ENCODE measurements at places on chromosomes 16 and 17.

GRCh38 chr16:456891-457483 lies 31.5 kb downstream of the RAB11FIP3 start:
- DNase-seq, result no peak

GRCh38 chr17:59600169-59600568 lies 19.5 kb upstream of the CLTC start:
- DNase-seq, result no peak

GRCh38 chr16:86494565-86495356 lies 15.6 kb upstream of the FOXF1 start:
- DNase-seq, result no peak

DNA sequence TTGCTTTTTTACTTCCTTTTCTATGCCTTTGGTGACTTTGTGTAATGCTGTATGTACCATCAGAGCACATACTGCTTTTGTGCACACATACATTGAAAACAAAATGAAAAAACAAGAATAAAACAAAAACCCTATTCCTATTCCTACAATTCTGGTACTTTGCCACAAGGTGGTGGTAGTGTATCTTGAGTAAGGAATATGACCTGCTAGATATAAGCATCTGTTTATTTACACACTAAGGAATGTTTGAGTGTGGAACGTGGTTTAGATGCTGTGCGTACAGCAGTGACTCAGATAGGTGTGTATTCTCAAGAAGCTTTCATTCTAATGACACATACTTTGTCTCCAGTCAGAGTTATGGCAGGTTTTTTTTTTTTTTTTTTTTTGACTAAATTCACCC lies 606.2 kb downstream of the WWOX start:
- no peak for DNase-seq

GRCh38 chr16:3282103-3282729 lies 1.1 kb upstream of the ZNF263 start:
- no peak for DNase-seq

GRCh38 chr17:5883775-5884665 lies 186.2 kb upstream of the WSCD1 start:
- no peak for DNase-seq

DNA sequence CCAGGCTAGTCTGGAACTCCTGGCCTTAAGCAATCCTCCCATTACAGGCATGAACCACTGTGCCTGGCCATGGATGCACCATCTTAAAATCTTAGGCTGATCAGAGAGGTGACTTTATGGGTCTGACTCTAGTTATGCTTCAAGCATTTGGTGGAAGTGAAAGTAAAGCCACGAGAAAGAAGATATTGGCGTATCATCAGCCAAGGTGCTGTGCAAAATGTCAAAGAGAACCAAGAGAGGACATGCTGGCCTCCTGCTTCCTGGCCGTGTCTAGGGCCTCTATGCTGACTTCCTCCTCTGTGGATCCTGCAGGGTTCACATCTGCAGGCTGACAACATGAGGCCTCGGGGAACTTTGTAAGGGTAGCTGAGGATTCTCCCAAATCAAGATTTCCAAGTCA lies 385.2 kb downstream of the MAF start:
- DNase-seq, result no peak

DNA sequence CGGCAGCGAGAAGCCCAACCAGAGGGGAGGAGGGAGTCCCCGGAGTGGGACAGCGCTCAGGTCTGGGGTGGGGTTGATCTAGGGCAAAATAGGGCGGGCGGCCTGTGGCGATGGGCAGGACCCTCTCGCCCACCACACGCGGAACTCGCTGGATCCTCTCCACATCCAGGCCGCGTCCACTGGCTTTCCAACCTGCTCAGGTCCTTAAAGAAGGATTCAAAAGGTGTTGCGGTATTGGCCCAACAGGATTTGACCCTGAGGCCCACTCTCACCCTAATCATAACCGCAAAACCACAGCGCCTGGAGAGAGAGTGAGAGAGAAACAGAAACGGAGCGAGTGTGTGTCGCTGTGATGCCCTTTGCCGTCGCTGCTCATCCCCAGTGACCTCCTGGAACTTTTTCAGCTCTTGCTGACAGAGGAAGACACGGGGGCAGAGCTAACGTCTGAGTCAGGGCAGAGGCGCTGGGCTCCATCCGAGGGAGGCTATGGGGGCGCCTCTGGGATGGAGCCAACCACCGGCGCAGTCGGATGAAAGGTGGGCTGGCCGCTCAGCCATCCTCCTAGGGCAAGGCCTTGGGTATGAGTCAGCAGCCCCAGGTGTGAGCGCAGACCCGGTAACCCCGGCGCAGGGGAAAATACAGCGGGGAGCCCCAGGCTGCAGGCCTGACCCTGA lies 16.7 kb upstream of the OR1F1 start:
- DNase-seq, result no peak

GRCh38 chr17:231966-232807 lies 50.7 kb upstream of the DOC2B start:
- no peak for DNase-seq

- DNase-seq, result no peak
Measured at GRCh38 chr17:61313461-61314326, 85.9 kb upstream of the TBX2 start.

GRCh38 chr16:17294856-17295255 lies 175.9 kb downstream of the XYLT1 start:
- DNase-seq, result no peak

DNA sequence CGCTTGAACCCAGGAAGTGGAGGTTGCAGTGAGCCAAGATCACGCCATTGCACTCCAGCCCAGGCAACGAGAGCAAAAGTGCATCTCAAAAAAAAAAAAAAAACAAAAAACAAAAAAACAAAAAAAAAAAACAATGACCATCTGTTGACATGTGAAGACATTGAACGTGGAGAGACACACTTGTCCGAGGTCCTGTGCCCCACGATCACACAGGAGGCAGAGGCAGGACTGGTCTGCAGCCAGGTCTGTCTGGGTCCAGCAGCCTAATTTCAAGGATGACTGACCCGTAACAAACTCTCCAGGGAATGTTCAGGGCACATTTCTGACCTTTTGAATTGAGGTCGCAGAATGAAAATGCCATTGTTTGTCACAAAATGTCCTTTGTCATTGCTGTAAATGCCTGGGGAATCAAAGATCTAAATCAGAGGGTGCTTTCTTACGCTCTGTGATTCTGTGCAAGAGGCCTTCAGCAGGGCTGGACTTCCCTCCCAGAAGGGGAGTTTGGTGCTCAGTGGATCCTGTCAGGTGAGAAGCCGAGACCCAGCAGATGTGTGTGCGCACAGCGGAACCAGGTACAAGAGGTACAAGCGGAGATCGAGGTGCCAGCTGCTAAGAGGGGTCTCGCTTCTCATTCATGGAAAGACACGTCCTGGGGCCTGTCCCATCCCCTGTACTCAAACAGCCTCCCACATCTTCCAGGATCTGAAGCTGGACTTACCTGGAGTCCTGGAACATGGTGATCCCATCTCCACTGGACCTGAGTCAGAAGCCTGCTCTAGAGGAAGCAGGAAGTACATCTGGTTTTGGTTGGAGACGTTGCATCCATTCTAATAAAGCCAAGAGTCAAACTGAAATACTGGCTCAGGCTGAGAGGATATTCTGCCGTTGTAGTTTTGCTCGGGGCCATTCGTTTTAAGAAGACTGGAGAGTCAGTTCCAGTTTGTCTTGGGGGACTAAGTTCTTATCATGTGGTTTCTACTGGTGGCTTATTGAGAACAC lies 95.8 kb downstream of the IRF8 start:
- DNase-seq, result no peak

DNA sequence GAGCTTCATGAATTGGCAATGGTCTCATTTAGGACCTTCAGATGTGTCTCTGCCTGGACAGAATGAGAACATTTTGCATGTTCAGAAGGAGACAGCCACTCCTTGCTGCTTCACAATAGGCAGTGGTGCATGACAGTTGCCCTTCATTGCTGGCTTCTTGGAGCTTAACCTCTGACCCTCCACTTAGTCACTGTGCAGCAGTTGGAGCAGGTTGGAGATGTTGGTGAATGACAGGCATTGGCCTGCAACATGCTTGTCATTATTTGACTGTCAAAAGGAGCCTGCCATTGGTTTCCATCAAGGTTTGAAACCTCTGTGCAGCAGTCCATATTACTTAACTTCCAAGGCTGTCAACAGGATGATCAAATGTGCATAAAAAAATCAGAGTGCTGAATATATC lies 22.7 kb downstream of the FTO start:
- no peak for DNase-seq

DNA sequence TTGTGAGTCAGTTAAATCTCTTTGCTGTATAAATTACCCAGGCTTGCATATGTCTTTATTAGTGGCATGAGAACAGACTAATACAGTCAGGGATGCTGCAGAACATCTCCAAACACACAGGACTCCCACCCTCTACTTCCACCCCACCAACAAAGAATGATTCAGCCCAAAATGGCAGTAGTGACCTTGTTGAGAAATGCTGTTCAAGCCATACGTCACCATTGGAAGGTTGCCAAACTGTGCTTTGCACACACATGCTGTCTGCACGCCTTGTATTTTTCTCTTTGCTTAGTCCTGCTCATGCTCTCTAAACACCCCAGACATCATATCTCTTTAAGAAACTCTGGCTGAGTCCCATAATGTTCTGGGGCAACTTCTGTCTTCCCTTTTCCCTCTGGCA lies 589.6 kb downstream of the WWOX start:
- DNase-seq, result no peak

DNA sequence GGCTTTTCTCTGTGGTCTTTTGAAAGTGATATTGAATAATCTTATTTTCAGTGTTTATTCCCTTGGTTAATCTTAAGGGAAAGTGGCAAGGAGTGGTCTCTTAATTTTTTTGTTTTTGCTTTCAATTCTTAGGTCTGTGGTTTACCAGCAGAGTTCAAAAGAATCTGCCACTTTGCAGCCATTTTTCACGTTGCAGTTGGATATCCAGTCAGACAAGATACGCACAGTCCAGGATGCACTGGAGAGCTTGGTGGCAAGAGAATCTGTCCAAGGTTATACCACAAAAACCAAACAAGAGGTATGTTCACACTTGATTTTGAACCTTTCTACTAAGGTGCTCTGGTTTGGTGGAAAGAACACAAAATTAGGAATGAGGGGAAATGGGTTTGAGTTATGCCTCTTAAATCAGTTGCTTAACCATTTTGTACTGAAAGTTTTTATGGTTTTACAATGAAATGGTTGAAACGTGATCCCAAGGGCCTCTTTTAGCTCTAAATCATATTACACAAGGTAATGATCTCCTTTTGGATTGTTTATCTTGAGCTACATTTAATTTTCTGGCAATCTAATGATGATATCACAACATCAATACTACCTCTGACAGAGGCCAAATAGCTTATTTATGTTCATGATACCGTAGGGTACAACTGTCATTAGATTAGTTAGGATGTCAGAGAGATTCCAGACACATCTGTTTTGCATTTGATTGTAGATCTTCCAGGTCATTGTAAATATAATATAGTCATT lies 51.6 kb upstream of the CRISPLD2 start:
- DNase-seq, result no peak

GRCh38 chr16:11727796-11728543 lies 14.7 kb downstream of the TXNDC11 start:
- no peak for DNase-seq

DNA sequence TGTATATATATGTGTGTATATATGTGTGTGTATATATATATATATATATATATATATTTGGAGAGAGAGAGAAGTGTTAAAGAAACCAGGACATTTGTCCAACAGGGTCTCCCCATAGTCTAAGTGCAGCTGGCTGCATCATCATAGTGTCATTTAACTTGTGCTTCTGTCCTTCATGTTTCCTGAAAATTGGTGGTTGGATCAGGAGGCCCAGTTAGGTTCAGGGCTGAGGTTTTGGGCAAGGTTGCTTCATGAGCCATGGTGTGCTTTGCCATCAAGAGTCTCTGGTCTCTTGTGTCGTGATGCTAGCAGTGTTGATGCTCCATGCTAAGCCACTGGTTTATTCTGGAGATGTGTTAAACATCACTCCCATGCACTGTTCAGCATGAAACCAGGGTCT lies 85.3 kb downstream of the C16orf95 start:
- DNase-seq, result no peak

DNA sequence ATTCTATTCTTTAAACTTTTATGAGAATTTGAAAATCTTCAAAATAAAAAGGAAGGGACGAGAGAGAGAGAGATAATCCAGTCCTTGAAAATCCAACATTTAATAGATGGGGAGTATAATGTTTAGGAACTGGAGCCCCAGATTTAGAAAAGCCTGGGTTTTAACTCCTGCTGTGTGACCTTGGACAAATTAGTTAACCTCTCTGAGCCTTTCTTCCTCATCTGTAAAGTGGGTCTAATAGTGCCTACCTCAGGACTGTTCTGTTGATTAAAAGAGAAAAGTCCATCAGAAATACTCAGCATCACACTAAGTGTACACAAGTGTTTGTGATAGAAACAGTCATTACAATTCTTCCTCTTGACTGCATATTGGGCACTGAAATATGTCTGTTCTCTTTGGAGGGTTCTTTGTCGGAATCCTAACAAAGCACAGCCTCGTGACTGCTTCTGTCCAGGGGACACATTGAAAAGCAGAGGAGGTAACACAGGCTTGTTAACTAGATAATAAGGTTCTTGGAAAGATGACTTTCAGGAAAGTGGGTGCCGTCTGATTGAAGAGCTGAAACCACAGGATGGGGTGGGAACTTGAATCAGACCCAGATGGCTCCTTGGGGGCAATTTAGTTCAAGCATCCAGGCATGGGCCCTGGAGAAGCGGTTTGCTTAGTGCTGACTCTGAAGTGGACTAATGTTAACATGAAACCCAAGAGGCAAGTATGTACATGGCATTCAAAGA lies 128.2 kb downstream of the CLEC16A start:
- DNase-seq, result no peak

DNA sequence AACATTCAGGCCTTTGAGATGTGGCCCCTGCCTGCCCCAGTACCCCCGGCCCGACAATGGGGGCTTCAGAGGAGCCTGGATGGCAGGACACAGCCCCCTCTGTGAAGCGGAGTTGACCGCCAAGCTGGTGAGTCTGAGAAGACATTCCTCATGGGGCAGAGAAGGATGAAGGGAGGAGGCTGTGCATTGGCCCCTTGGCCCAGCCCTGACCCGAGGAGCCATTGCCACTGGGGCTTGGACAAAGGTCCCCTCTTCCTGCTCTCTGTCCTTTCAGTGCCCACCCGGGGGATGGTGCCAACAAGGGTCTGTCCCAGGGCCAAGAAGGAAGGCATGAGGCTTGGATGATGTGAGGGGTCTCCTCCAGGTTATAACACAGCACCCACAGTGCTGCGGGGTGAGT lies 30.9 kb upstream of the PHB1 start:
- DNase-seq, result no peak
